ENCODE measurements at places on chromosomes 11 and 22.
A peak's percentile ranks its signal among the peaks of the same experiment; 100 is the strongest.

GRCh38 chr11:128061281-128061871 is 526.0 kb downstream of the ETS1 start:
- peak; percentile 86 for DNase-seq

DNA sequence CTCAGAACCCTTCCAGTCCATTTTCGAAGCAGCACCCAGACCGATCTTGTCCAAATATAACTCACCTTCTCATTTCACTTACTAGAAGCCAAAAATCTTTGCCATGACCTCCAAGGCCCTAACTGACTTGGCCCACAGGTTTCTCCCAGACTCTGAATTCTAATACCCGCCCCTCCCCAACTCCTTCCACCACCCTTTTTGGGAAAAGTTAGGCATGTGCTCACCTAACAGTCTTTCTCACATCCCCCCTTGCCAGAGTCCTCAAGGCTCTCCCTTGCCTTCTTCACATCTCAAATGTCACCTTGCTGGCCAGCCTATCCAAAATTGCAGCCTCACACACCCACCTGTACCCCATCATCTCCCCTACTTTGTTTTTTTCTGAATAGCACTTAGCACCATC is 369.3 kb downstream of the NXPE2 start:
- DNase-seq: no peak

DNA sequence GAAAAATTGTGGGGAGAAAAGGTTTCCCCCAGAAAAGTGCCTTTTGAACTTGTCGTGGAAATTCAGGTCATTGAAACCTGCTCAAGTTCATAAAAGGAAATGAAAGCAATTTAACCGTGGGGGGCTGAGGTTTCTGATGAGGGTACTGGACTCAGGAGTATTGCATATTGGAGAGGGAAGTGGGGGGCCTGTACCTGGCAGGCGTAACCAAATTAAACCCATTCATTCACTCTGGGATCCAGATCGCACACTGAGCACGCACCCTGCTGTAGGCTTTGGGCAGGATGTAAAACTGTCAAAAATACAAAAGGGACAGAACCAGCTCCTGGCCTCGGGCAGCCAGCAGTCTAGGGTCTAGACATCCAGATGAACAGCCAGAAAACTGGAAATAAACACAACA is 1517.4 kb downstream of the BRD1 start:
- no peak for DNase-seq

GRCh38 chr11:69207165-69207889 is 51.6 kb downstream of the SMIM38 start:
- DNase-seq: no peak

- DNase-seq: no peak
Measured at GRCh38 chr22:32578752-32579151, 104.1 kb downstream of the FBXO7 start.

DNA sequence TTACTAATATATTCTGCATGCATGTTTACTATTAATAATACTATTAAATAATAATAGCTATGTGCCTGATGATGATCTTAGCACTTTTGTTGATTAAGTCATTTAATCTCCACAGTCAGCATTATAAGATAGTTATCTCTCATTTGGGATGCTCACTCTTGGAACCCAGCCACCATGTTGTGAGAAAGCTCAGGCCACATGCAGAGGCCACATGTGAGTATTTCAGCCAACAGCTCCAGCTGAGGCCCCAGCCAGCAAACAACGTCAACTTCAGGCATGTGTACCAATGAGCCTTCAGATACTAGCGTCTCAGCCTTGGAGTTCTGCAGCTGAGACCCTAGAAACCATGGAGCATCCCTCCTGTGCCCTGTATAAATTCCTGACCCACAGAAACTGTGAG is 798.1 kb upstream of the LRRC4C start:
- DNase-seq: no peak

DNA sequence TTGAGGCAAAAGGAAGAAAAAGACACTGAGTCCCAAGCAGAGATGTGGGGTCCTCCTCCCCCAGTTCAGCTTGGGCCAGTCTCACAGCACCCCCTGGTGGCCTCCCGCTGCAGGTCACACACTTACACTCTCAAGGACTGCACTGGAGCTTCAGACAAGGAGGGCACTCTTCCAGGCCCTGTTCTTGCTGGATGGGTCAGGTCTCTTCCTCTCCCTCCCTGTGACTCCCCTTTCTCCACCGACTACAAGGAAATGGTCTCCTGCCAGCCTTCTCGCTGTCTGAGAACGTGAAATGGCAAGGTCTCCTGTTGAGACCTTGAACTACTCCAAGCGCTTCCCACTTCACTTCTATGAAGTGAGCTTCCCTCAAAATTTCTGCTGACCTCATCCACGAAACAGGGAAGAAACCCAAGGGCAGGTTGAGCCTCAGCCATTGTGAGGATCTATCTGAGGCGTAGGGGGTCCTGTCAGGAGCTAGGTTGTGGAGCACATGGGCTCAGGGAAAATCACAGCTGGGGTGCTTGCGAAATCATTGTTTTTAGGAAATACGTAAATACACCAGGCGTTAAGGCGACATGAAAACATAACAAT is 11.2 kb upstream of the IGLL1 start:
- DNase-seq: peak; percentile 65

DNA sequence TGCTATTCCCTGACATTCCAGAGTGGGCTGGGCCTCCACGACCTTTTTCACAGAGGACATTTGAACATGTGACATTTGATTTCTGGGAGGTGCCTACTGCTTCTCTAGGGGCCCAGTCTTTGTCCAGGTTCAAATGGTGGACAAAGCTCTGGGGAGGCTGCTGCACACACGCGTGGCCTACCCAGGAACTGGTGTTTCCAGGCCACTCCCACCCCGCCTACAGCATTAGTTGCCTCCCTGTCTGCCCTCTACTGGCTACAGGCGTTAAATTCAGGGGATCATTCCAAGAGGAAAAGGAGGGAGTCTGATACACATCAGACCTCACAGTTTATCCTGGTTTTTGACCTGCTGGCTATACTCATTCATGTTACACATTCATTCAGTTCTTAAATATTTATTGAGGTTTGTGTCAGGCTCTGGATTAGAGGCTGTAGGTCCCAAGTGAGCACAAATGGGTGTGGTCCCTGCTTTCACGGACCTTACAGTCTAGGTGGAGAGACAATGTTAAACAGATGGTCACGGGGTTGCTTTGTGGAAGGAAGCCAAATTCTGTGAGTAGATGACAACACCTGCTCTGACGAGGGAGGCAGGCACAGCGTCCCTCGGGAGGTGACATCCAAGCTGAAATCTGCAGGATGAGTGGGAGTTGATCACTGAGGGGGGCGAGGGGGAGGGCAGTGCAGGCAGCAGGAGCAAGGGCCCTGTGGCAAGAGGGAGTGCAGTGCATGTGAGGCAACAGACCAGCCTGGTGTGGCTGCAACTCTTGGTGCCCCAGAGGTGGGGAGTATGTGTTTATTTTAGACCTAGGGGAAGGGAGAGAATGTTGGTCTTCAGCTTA is 11.8 kb downstream of the TUB start:
- DNase-seq: peak; percentile 71

GRCh38 chr11:77449060-77449521 is 24.8 kb downstream of the PAK1 start:
- DNase-seq: no peak

GRCh38 chr22:46865052-46865434 is 102.6 kb downstream of the TBC1D22A start:
- no peak for DNase-seq

DNA sequence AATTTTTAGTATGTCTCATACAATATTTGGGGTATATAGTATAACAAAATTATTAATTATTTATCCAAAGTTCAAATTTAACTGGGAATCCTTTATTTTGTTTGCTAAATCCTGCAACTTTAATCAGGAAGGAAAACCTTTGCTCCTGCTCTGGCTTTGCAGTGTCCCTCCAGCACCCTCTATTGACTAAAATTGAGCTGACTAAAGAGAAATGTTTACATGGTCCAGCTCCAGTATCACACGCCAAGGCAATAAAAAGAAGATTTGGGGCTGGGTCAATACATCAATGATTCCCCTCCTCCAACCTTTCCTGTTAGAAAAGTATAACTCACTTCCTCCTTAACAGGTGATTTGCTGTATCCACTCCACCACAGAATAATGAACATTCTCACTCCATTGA is 153.0 kb upstream of the LRRC4C start:
- DNase-seq: no peak

GRCh38 chr11:13105237-13105844 is 96.2 kb downstream of the RASSF10 start:
- no peak for DNase-seq

GRCh38 chr11:91761406-91762025 is 463.1 kb upstream of the FAT3 start:
- DNase-seq: no peak

GRCh38 chr11:2572491-2573239 is 127.1 kb downstream of the KCNQ1OT1 start:
- no peak for DNase-seq

GRCh38 chr11:121039971-121040613 is 16.2 kb downstream of the TBCEL start:
- DNase-seq: no peak

- DNase-seq: no peak
Measured at GRCh38 chr11:29022676-29023075, 914.5 kb downstream of the METTL15 start.

- DNase-seq: no peak
Measured at GRCh38 chr22:39252461-39253434, 8.0 kb upstream of the PDGFB start.

- no peak for DNase-seq
Measured at GRCh38 chr11:126468102-126468521, 112.6 kb downstream of the ST3GAL4 start.

DNA sequence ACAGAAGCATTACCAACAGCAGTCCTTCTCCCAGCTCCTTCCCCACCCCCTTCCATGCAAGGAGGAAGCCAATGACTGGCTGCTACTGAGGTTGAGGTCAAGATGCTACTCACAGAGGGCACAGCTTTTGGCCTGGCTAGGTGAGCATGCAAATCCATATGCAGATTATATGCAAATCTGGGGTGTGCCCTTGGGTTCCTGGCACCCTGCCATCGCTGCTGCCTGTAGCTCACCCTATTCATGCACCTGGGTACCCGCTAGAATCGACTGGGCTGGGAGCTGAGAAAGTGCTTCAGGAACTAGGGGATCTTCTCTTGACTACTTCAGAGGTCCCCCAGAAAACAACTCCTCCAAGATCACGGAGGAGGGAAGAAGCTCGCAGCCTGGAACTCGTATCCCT is 4.0 kb downstream of the DSCAML1 start:
- DNase-seq: no peak

GRCh38 chr11:36577859-36578258 is 10.1 kb downstream of the RAG1 start:
- peak; percentile 5 for DNase-seq

GRCh38 chr11:69156673-69157155 is 979 bp downstream of the SMIM38 start:
- DNase-seq: peak; percentile 71

DNA sequence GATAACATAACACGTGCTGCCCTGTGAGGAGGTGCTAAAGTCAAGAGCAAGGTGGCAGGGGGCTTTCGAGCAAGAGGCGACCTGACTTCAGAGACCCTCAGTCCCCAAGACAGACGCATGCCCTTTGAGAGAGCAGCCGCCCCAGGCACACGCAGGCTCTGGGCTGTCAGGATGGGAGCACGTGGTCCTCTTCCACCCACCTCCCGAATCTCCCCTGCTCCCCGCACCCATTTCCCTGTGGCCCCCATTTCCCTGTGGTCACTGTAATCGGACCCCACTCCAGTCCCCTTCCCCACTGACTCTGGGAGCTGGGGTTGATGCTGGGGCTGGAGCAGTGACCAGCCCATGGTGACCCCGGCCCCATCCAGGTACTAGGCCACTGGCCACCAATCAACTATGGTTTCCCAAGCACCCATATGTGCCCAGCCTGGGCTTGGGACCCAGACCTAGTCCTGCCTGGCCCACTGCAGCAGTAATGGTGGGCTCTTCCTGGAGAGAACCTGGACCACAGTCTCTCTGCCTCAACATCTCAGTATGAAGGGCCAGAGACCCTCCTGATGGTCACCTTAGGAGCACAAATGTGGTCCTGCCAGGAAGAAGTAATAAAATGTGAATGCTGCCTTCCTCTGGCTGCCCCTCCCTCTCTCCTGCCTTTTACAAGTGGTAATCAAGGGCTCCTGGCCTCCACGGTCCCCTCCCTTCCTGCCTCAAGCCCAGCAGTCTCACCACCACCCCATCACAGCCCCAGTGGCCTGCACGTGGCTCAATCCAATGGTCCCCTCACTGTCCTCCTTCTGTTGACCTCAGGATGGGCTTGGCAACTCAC is 39.0 kb downstream of the IGLL5 start:
- no peak for DNase-seq

GRCh38 chr11:92259861-92260260 is 35.2 kb downstream of the FAT3 start:
- DNase-seq: no peak

- no peak for DNase-seq
Measured at GRCh38 chr11:110606415-110606814, 105.8 kb downstream of the ARHGAP20 start.

- peak; percentile 63 for DNase-seq
Measured at GRCh38 chr11:46055371-46055770, 65.9 kb downstream of the PHF21A start.

- peak; percentile 89 for DNase-seq
Measured at GRCh38 chr11:96145163-96145585, 197.8 kb downstream of the MAML2 start.

DNA sequence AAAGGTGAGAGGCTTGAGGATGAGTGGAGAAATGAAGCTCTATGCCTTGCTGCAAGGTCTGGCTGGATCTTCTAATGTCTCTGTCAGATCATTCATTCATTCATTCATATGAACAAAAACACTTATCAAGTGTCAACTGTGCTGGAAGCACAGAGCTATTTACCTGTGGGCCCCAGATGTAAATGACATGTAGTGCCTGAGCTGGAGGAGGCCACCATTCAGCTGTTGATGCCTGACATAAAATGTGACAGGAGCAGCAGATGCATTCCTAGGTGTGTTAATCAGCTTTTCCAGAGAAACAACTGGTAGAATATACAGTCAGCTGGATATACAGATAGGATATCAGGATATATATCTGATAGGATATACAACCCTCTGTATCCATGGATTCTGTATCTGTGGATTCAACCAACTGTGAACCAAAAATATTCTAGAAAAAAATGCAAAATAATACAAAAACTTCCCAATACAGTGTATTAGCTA is 44.5 kb downstream of the TSPAN18 start:
- no peak for DNase-seq

DNA sequence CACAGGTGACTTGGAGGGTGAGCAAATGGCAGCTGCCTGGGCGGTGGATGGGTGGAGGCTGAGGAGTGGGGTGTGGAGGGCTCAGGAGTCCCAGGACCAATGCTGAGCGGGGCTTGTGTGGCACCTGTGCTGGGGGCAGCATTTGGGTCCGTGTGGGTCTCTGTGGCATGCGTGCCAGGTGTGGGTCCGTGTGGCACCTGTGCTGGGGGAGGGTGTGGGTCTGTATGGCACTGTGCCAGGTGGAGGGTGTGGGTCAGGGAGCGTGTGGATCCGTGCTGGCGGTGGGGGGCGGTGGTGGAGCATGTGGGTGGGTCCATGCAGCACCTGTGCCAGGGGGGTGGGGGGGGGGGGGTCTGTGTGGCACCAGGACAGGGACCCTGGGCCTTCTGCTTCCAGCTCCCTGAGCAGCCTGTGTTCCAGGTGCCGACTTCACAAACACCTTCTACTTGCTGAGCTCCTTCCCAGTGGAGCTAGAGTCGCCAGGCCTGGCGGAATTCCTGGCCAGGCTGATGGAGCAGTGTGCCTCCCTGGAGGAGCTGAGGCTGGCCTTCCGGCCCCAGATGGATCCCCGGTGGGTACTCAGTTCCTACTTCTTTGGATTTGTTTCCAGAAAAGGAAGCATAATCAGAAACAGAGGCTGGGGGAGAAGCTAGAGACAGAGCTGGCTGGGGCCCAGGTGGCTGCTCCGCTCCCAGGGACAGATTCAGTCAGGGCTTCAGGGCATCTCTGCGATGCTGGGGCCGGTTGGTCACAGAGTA is 14.7 kb downstream of the SELENOO start:
- DNase-seq: no peak

- no peak for DNase-seq
Measured at GRCh38 chr11:6345366-6345765, 25.1 kb upstream of the CAVIN3 start.
